ENCODE measurements at places on chromosomes 6 and 20.

- no peak for DNase-seq
These were observed 53.5 kb downstream of the CARMIL1 start for GRCh38 chr6:25332655-25333071.

DNA sequence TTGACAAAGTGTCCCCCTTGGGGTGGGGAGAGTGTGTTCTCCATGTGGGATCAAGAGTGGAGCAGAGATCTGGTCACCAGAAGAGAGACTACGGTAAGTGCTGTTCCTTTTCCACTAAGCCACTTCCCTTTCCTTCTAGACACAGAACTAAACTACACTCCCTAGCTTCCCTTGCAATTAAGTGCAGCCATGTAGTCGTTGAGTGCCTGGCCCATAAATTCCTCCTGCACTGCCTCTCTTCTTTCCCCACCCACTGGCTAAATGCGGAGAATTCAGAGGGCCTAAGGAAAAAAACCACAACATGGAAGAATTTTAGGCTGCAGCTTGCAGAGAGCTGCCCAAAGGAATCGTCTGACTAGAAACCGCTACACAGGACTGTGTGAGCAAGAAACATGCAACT is 1.5 kb downstream of the WDR27 start:
- no peak for DNase-seq

DNA sequence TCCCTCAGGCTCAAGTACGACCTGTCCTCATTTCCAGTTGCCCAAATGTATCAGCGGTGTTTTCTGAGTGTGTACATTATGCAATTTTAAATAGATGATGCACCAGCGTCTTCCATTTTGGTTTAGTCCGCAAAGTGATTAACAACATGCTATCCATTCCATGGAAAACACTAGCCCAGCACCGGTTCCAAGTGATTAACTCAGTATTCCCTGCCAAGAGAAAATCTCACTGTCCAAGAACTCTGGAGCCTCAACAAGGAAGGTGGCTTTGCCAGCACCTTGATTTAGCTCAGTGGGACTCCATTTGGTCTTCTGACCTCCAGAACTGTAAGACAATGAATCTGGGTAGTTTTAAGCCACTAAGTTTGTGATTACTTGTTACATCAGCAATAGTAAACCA is 107.2 kb downstream of the FOXC1 start:
- no peak for DNase-seq

- no peak for DNase-seq
These were observed 53.3 kb upstream of the TAF8 start for GRCh38 chr6:41996997-41997396.

DNA sequence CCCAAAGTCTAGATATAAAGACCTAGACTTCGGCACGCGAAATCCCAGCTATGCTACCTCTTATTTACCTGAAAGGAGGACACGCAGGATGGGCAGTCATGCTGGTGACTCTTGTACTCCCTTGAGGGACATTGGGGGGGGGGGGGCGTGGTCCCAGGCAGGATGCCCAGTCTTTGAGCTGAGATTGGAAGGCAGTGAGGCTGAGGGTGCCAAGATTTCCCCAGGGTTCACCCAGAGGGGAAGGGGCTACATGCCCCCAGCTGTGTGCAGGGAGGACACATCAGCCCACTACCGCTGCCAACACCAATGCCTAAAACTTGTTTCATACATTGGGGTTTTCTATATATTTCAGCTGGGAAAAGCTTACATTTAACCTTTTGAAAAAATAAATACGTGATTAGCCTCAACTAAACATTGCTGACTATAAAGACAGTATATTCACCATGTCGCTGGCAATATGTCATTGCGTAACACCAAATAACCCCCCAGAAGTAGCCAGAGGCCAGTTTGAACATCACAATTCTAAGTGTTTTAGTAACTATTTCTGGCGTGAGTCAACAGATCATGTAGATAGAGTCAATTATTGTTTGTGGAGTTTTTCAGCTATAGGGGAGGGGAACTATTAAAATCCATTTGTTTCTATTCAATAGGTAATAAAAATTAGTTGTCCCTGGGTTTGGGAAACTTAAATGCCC is 21.6 kb downstream of the MGME1 start:
- DNase-seq = no peak

- DNase-seq = no peak
These were observed 232.6 kb downstream of the TMEM242 start for GRCh38 chr6:157090736-157091135.

GRCh38 chr6:130742131-130742681 is 85.0 kb upstream of the SMLR1 start:
- no peak for DNase-seq

DNA sequence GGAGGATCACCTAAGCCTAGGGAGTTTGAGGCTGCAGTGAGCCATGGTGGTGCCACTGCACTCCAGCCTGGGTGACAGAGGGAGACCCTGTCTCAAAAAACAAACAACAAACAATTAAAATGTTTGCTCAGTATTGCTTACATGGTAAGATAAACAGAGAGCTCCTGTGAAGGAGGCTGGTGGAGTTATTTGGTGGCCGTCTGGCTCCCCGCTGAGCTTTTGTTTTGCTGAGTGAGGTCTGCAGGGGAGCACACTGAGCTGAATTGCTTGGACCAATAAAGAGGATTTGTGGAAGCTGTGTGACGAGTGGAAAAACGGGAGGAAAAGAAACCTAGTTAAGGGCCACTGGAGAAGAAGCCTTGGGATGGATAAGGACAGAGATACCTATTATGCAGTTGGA is 41.1 kb upstream of the BMP6 start:
- DNase-seq = no peak

GRCh38 chr6:163398115-163398514 is 16.4 kb upstream of the QKI start:
- no peak for DNase-seq

DNA sequence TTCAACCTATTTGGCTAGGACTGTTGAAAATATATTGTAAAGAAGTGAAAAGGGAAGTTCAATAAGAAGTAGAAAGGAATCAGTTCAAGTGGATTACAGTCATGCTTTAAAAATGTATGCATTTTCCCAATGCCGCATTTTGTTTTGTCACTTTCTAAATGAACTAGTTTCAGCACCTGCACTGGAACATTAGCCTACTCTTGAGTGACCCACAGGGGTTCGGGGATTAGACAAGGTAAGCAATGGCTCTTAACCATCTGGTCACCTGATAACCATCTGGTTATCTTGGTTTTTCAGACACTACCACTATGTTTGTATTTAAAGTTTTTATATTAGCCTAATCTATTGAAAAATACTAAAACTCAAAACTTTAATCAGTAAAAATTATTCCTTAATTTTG is 97.6 kb downstream of the CD164 start:
- DNase-seq = no peak

- no peak for DNase-seq
These were observed 17.7 kb upstream of the STX16 start for GRCh38 chr20:58633161-58634053.

- DNase-seq = no peak
These were observed 76.0 kb downstream of the UNC5CL start for GRCh38 chr6:40963019-40963418.

- DNase-seq = no peak
These were observed 21.9 kb upstream of the TAF8 start for GRCh38 chr6:42028234-42029061.

- no peak for DNase-seq
These were observed 185.8 kb downstream of the PHF3 start for GRCh38 chr6:63821442-63821841.

DNA sequence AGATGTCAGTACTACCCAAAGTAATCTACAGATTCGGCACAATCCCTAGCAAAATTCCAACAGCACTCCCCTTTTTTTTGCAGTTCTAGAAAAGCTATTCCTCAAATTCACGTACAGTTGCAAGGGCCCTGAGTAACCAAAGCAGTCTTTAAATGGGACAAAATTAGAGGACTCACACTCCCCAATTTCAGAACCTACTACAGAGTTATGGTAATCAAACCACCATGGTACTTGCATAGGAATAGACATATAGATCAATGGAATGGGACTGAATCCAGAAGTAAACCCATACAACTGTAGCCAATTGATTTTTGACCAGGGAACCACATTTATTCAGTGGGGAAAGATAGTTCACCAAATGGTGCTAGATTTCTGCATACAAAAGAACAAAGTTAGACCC is 350.8 kb downstream of the CDKAL1 start:
- no peak for DNase-seq

GRCh38 chr6:90173262-90173925 is 123.2 kb downstream of the BACH2 start:
- DNase-seq = no peak

DNA sequence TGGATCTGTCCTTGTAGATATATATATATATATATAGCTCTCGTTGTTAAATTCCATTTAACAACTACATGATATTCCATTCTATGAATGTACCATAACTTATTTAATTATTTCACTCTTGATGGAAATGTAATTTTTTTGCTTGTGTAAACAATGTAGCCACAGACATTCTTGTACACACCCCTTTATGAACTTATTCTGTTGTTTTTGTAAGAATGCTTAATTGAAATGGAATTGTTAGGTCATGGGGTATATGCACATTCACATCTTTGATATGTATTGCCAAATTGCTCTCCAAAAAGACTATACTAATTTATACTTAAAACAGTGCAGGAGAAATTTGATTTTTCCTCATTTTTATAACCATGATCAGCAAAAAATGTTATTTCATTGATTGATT is 67.2 kb downstream of the MAP3K4 start:
- DNase-seq = no peak

DNA sequence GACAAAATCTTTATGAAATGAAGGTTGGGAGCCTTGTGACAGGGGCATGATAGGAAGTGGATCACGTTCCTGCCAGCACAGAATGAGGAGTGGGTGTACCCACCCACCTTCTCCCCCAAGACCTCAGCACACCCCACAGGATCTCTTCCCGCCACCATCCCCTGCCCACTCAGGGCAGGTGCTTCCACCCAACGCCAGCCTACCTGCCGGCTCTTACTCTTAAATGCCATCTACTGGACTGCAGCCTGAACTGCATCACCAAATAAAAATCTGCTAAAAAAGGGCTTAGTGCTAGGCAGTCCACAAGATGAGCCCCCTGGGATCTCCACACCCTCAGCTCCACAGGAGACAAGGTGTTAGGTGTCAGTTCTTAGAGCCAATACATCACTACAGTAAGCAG is 20.6 kb downstream of the DTNBP1 start:
- no peak for DNase-seq

DNA sequence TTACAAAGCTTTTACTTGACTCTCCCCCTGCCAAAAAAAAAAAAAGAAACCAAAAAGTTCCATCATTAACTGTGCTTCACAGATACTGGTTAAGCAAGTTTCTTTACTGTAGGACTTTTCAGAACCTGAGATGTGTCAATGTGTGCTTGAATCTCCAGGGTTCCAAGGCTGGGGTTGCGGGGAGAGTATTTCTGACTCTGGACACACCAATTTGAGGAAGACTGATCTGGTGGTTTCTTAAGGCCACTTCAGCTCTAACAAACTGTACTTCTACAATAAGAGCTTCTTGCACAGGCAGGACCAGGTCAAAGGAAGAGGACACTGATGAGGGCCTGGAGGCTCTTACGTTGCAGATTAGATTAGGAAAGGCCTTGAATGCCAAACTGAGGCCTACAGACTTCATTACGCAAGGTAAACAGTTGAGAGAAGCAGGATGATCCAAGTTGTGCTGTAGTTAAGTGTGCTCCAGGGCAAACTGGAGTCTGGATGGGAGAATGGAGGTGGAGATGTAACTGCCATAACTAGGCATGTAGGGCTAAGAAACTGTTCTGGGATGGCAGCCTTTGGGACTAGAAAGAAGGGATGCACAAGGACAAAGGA is 24.4 kb downstream of the COMMD7 start:
- DNase-seq = no peak

DNA sequence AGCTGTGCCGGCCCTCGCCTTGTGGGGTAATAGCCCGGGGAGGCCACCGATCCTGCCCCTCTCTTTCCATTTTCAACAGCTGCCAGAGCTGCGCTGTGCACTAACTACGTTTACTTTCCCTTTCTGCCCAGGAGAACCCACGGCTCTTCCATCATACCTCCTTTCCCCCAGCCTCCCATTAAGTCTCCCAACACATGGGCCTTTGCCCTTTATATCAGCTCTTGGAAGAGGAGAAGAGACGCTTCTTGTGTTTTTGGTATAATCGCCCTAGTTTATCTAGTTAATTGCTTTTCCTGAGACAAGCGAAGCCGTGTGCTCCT is 637 bp downstream of the UBR2 start:
- no peak for DNase-seq

DNA sequence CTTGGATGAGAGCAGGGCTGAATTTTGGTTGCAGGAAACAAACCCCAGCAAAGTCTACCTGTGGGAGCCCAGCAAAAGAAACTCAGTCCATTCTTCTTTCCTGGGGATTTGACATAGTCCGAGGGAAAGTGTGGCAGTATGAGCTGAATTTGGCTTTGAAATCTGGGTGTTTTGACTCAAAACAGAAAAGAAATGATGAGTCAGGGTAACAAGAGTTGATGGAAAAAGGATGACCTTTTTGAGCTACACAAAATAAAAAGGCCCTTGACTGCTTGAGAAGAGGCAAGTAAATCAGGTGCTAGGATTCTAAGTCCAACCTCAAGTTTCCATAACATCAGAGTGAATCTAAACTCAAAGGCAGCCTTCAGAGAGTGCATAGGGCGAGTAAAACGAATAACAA is 163.3 kb upstream of the BMP2 start:
- DNase-seq = no peak

DNA sequence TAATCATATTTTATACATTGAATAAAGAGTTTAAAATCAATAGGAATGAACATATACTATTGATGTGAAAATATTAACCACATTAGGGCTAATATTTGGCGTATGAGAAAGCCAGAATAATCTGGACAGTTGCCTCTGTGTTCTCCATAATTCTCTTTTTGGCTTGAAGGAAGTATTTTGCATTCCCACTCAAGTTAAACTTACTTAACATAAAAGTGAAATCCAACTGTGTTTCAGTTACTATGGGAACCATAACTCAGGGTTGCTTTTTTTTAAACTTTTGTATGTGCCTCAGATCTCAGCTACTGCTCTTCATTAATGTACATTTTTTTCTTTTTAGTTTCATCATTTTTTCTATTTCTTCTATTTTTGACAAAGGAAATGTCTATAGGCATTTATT is 479.8 kb downstream of the NKAIN2 start:
- no peak for DNase-seq

DNA sequence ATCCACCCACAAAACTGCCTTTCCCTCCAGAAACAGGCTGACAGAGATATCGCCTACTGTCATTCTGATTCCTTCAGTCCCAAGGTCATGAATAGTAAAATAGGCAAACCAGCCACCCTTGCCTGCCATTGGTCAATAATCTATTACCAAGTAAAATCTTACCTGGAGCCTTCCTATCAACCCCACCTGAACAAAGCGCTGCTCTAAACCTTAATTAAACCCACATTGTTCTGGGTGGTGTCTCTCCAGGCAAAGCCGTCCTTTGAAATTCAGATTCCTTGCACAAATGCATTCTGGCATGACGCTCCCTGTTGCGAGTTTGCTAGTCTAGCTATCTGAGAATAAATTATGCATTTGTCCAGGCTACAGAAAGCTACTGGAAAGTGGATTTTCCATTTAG is 291.6 kb upstream of the ECI2 start:
- DNase-seq = no peak

All from GM12891 (cell line).